Activated T-helper 1 cell treated with anti-CD3 and anti-CD28 coated beads, Interleukin-2, amount 50 U/mL, for 16 hours (primary cell): ENCODE measurements at places on chromosomes 16 and 17.
A peak's percentile ranks its signal among the peaks of the same experiment; 100 is the strongest.

GRCh38 chr16:75342308-75342811, 90.9 kb upstream of the BCAR1 start:
- no peak for DNase-seq

- DNase-seq, result no peak
These were observed 251.5 kb downstream of the CA10 start for GRCh38 chr17:51907041-51907440.

DNA sequence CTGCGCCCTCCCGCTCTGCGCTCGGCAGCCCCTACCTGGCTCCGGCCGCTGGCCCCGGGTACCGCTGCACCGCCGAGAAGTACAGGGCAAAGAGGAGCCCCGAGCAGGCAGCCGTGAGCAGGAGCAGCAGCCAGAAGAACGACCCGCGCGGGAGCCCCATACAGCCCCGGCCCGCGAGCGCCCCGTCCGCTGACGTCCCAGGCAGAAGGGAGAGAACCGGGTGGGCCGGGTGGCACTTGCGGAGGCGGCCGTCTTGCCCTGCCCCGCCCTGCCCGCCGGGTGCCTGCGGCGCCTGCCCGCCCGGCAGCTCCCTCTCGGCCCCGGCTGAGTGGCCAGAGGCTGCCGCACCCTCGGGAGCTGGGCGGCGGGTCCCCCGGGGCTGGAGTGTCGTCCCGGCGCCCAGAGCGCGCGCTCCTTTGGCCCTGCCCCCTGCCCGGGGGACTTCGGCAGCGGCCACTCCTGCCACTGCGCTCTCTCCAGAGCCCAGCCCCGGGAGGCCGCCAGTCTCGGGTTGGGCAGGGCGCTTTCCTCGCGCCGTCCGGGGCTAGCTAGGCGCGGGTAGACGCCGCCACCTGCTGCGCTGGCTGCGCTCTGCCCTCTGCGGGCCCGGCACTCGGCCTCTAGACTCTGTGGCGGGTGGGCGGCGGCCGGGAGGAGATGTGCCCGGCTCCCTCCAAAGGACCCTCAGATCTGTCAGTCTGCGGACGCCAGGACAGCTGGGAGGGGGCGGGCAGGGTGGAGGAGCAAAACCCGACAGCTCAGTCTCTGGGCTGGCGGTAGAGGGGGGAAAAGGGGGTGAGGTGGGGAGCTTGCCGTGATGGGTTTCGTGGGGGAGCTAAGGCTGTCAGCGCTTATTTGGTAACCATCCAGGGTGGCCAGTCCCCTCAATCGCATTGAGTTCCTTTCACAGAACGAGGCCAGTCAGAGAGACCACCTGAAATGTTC, at the start of gene ST6GALNAC2:
Gene ST6GALNAC2 (minus strand): TSS at position 212 of the 945 bp plus-strand sequence. CDS start 52 bp downstream, at position 160.
- no peak for DNase-seq

- DNase-seq, result peak; percentile 54
These were observed 421 bp upstream of the DLX4 start for GRCh38 chr17:49968405-49969133.

DNA sequence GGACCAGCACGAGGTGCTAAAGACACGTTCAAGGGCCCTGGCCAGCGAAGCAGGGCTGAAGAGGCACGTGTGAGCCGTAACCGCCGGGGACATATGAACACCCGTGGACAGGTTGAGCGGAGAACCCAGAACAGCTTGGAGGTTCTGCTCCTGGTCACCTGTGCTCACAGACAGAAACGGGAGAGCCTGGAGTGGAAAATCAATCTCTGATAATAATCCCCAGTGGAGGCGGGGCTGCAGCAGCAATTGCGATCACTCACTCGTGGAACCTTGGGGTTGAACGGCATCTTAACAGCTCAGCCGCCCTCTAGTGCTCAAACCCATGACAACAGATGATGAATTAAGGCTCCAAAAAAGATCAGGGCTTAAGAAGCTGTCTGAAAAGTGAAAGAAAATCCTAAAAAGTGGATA, 25.6 kb downstream of the WIPI1 start:
- no peak for DNase-seq

- no peak for DNase-seq
These were observed 62.6 kb downstream of the ZFHX3 start for GRCh38 chr16:72985148-72985941.
